MCF 10A (cell line): ENCODE measurements at places on chromosomes 5 and 9. TPM values are rescaled to one million over a fixed set of nuclear protein-coding genes. Genes with fewer than 3 reads are reported as not detected.

GRCh38 chr5:175479125-175479881, 943 bp downstream of the SFXN1 start:
- H3K27ac ChIP-seq = peak overlapping the region; percentile 90
- H3K4me3 ChIP-seq = peak overlapping the region; percentile 89
- H3K4me1 ChIP-seq = peaks cover 18% of the 10 kb centered on the region
- peaks cover 21% of the 10 kb centered on the region for H3K27me3 ChIP-seq
- no peak for DNase-seq

- no peaks in the 10 kb centered on the region for H3K4me1 ChIP-seq
- peak within 1 kb of the TSS; percentile 60 for H3K4me3 ChIP-seq
- no peak within 1 kb of the TSS for H3K27ac ChIP-seq
- DNase-seq = peak; percentile 33
- no peaks in the 10 kb centered on the region for H3K36me3 ChIP-seq
- no peaks in the 10 kb centered on the region for H3K27me3 ChIP-seq
Measured at GRCh38 chr5:141369994-141370848, at the start of gene PCDHGB3. Gene PCDHGB3 (plus strand): TSS chr5:141370242. CDS start chr5:141370395, 153 bp downstream.

DNA sequence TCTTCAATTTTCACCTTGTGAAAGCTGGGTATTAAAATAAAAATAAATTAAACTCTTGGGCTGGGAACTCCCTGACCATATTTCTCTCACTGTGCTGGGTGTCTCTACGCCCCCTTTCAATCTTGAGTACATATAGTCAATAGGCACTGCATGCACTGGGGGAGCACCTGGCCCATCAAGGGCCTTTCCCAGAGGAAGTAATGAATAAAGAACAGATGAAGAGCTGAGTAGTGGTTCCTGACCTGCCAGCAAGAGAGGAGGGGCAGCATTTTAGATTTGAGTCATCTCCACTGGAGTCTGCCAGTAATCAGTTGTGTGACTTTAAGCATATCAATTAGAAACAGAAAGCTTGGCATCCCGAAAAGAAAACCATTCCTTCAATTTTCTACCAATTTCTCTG, 6.2 kb downstream of the MAPKAP1 start:
- H3K4me3 ChIP-seq = no peak overlapping the region
- H3K36me3 ChIP-seq = peaks cover 6% of the 10 kb centered on the region
- DNase-seq = peak; percentile 7
- H3K27ac ChIP-seq = no peak overlapping the region
- H3K4me1 ChIP-seq = peaks cover 32% of the 10 kb centered on the region

DNA sequence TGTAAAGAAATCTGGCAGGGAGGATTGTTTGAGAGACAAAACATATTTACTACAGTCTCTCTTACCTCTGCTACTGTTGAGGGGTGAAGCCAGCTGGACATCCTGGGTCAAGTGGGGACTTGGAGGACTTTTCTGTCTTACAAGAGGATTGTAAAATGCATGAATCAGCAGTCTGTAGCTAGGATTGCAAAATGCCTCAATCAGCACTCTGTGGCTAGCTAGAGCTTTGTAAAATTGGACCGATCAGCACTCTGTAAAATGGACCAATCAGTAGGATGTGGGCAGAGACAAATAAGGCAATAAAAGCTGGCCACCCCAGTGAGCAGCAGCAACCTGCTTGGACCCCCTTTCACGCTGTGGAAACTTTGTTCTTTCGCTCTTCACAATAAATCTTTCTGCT, 995.8 kb upstream of the CDH6 start:
- H3K4me3 ChIP-seq = no peak overlapping the region
- H3K4me1 ChIP-seq = no peaks in the 10 kb centered on the region
- H3K27me3 ChIP-seq = no peaks in the 10 kb centered on the region
- H3K36me3 ChIP-seq = no peaks in the 10 kb centered on the region
- H3K27ac ChIP-seq = no peak overlapping the region
- DNase-seq = peak; percentile 6

DNA sequence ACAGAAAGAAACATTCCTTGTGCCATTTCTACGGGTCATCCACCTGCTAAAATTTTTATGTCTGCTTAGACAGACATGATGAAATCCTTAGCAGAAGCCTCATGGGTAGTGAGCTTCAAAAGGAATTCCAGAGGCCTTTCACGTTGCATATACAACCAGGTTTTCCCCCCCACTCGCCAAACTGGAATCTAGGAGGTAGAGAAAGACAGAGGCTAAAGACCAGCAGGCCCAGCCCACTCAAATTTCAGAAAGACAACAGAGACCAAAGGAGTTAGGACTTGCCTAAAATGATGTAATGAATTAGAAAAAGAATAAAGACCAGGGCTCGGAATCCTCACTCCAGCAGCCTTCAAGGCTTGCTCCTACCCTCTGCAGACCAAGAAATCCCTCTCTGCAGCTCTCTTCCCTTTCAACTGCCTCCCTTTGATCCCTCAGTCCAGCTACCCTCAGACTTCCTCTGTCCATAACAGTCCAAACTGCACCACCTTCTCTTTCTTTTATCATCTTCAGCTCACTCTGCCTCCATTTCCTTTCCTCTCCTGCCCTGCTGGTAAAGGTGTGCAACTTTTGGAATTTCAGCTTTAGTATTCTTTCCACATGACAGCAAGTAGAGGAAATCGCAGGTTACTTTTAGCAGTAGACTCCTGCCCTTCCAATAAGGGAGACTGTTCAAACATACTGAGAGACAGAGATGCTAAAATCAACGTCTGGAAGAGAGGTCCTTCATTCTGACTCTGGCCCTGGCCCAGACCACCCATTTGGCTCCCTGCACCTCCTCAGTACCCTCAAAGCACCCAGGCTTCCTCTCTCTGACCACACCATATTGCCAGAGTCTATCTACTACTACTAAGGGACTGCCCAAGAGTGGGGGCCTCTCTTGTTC, 8.9 kb downstream of the B4GALT1 start:
- peak overlapping the region; percentile 89 for H3K27ac ChIP-seq
- peaks cover 73% of the 10 kb centered on the region for H3K4me1 ChIP-seq
- H3K27me3 ChIP-seq = no peaks in the 10 kb centered on the region
- DNase-seq = peak; percentile 45

GRCh38 chr5:131475541-131475941, 159.5 kb downstream of the RAPGEF6 start:
- no peak overlapping the region for H3K4me3 ChIP-seq
- DNase-seq = no peak
- no peaks in the 10 kb centered on the region for H3K27me3 ChIP-seq
- no peak overlapping the region for H3K27ac ChIP-seq
- no peaks in the 10 kb centered on the region for H3K4me1 ChIP-seq
- H3K36me3 ChIP-seq = peaks cover 37% of the 10 kb centered on the region

ITGA2 gene
- total RNA-seq = 14.1 and 16.8 TPM in 2 replicates

SLC34A3 gene
- total RNA-seq = not detected in 2 replicates

POLR3G gene
- 13.2 and 13.6 TPM in 2 replicates for total RNA-seq

CCDC192 gene
- total RNA-seq = not detected in 2 replicates

CCNI2 gene
- total RNA-seq = 0.12 and 0.16 TPM in 2 replicates

FRRS1L gene
- not detected in 2 replicates for total RNA-seq
